ENCODE measurements at places on chromosomes 2 and 18.

DNA sequence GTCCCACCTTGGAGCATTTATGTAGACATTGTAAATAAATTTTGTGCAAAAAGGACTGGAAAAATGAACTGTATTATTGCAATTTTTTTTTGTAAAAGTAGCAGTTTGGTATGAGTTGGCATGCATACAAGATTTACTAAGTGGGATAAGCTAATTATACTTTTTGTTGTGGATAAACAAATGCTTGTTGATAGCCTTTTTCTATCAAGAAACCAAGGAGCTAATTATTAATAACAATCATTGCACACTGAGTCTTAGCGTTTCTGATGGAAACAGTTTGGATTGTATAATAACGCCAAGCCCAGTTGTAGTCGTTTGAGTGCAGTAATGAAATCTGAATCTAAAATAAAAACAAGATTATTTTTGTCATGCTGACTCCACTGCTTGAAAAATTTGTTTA lies 137.5 kb downstream of the MEIS1 start:
- DNase-seq = no peak

- DNase-seq = no peak
These were observed 339.8 kb downstream of the CYP26B1 start for GRCh38 chr2:71807581-71808451.

DNA sequence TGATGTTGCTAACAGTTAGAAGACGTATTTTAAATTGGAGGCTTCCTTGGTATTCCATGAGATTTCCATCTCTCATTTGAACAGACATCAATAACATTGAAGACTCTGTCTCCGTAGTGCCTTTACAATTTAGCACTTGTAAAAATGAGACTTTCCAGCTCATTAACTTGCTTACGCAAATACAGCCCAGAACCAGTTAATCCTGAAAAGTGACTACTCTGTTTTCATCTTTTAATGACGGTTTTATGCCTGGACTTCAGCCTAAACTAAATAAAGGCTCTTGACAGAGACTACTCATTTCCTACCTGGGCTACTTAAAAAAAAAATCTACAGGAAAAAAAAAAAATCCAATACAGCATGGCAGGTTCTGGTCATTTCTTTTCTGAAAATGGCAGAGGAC lies 148.6 kb downstream of the LRATD1 start:
- no peak for DNase-seq

DNA sequence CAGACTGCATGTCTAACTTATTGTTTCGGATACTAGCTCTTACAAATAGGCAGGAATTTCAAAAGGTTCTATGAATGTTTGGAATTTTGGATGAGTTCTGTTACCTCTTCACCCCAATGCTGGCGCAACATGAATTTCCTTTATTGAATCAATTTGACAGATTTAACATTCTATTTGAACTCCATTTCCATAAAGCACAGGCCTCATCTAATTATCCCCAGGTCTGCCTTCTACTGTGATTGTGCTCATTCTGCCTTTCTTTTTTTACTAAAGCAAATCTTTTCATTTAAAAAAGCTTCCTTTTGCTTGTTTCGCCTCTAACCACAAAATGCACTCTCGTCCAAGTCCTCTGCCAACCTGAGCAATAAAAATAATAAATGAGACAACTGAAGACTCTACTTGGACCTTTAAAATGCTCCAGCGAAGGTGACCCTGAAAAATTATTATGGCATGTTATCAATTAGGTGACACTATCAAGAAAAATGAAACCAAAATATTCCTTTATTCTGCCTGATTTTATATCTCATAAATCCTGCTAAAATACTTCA lies 922.9 kb upstream of the FSHR start:
- DNase-seq = no peak

- no peak for DNase-seq
These were observed 166.8 kb downstream of the TPGS2 start for GRCh38 chr18:36661999-36662398.

- DNase-seq = no peak
These were observed 8.5 kb downstream of the GREB1 start for GRCh38 chr2:11542275-11542819.

DNA sequence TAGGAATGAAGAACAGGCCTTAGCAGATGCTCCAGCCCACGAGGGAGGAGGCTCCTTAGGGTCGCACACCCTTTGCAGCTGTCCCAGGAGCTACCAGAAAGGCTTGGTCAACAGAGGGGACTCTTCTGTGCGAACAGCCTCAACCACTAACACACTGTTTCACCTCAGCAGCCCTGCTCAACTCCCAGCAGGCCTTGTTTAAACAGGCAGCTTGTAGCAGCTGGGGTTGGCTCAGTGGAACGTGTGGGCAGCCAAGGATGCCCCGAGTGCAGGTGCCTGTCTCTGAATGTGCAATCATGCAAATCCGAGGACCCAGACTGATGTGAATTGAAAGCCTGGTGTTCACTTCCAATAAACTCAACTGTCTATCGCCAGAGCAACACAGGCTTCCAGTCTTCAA lies 88.7 kb upstream of the CXCR4 start:
- DNase-seq = no peak

DNA sequence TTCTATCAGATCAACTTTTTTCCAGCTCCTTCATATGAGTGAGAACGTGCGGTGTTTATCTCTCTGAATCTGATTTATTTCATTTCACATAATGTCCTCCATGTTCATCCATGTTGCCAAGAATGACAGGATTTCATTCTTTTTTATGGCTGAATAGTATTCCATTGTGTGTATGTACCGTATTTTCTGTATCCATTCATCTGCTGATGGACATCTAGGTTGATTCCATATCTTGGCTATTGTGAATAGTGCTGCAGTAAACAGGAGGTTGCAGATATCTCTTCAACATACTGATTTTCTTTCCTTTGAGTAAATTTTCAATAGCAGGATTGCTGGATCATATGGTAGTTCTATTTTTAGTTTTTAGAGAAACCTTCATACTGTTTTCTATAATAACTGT lies 388.5 kb downstream of the DCDC2C start:
- no peak for DNase-seq

DNA sequence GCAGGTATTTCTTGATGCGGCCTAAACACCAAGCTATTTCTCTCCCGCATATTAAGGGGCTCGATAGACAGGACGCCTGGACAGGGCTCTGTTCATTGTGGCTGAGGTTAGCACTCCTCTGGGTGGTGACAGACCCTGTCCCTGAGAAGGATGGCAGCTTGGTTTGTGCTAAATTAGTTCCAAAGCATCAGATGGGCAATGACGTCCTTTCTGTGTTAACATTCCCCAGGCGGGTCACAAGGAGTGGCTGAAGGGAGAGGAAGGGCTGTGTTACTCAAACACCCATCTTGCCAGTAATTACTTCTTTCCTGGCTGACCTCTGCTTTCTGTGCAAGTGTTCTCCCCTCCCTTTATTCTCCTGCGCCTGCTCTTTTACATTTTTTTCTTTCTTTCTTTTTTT lies 75.0 kb downstream of the TMEM247 start:
- DNase-seq = no peak

- DNase-seq = no peak
These were observed 151.7 kb upstream of the ASB18 start for GRCh38 chr2:236415684-236416444.

DNA sequence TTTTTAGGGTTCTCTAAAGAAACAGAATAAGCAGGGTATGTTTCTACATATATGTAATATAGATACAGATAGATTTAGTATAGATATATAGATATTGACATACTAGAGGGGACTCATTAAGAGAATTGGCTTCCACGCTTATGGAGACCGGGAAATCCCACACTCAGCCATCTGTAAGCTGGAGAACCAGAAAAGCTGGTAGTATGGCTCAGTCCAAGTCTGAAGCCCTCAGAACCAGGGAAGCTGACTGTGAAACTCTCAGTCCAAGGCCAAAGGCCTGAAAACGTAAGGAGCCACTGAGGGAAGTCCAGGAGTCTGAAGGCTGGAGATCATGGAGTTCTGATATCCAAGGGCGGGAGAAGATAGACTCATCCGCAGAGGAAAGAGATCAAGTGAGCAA lies 441.3 kb upstream of the CDH20 start:
- no peak for DNase-seq

DNA sequence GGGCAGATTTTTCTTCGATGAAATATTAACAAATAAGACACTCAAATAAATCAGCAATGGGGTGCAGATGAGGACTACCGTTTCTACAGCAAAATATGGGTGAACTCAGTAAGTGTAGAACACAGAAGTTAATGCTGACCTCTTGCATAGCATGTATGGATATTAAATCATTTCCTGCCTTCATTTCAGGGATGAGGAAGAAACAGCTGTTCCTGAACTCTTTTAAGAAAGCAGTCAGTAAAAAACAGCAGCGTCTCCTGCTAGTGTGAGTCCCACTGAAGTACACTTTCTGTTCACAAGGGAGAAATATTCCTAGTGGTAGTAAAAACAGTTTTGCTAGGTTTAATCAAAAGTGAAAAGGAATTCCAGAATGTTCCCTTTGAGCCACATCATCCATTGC lies 379.0 kb downstream of the ZEB2 start:
- DNase-seq = no peak

Data from activated T-helper 2 cell treated with anti-CD3 and anti-CD28 coated beads, Interferon-gamma antibody, Interleukin-2, Interleukin-4, amounts not matched to agents 10 μg/mL and 5 μg/mL and 100 μg/mL, durations not matched to agents 14 hours and 24 hours and 36 hours (primary cell).